Neural progenitor cell (in vitro differentiated cells): ENCODE measurements at places on chromosomes 16 and 17.

GRCh38 chr16:61812251-61812650, 224.0 kb downstream of the CDH8 start:
- peak; percentile 5 for DNase-seq

- DNase-seq, result no peak
Measured at GRCh38 chr16:87469169-87469568, 23.7 kb downstream of the ZCCHC14 start.

DNA sequence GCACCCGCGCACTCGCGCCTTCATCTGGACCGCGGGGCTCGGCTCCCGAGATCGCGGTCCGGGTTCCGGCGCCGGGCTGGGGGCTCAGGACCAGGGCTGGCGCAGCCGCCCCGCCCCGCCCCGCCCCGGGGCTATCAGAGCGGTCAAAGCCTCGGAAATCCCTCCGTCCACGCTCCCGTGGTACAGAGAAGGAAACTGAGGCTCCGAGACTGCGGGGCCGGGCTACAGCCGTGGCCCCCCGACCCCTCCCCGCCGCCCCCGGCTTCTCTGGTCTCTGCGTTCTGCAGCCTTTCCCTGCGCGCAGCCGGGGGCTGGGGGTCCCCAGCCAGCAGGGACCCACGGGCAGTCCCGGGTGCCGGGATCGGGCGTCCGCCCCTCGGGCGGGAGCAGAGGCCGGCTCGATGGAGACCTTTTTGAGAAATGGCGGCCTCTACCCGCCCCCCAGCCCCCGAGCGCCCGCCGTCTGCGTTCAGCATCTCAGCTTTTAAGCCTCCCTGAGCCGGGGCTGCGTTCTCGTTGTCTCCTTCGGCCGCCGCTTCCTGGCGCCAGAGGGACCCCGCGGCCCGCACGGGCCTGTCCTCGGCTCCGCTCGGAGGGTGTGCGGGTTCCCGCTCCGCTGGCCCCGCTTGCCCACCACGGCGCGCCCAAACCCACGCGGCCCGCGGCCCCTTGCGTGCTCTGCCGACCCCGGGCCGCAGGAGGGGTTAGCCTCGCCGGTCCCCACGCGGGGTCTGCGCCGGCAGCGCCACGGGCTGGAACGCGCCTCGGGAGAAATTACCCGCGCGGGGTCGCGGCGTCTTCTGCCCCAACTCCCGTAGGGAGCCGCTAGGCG, 1.5 kb upstream of the NPTX1 start:
- peak; percentile 91 for DNase-seq

DNA sequence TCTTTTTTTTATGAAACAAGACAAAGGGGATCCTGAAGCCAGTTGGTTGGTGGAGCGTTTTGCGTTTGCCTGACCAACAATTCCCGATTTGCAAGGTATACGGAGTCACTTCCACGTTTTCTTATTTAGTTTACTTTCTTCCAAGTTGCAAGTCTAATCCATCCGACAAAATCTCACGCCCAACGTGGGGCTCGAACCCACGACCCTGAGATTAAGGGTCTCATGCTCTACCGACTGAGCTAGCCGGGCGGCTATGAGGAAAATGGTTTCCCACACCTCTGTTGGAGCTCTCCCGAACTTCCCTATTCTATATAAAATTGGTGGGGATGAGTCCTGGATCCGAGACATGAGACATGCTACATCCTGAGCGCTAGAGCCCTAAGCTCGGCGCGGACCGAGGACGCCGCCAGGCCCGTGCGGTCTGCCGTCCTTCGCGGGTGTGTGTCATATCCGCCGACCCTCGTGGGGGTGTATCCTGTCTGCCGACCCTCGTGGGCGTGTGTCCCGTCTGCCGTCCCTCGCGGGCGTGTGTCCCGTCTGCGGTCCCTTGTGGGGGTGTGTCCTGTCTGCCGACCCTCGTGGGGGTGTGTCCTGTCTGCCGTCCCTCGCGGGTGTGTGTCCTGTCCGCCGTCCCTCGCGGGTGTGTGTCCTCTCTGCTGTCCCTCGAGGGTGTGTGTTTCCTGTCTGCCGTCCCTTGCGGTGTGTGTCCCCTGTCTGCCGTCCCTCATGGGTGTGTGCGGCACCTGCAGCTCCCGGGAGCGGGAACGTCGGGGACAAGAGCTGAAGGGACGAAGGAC, 22.6 kb downstream of the ZNF213 start:
- peak; percentile 78 for DNase-seq

DNA sequence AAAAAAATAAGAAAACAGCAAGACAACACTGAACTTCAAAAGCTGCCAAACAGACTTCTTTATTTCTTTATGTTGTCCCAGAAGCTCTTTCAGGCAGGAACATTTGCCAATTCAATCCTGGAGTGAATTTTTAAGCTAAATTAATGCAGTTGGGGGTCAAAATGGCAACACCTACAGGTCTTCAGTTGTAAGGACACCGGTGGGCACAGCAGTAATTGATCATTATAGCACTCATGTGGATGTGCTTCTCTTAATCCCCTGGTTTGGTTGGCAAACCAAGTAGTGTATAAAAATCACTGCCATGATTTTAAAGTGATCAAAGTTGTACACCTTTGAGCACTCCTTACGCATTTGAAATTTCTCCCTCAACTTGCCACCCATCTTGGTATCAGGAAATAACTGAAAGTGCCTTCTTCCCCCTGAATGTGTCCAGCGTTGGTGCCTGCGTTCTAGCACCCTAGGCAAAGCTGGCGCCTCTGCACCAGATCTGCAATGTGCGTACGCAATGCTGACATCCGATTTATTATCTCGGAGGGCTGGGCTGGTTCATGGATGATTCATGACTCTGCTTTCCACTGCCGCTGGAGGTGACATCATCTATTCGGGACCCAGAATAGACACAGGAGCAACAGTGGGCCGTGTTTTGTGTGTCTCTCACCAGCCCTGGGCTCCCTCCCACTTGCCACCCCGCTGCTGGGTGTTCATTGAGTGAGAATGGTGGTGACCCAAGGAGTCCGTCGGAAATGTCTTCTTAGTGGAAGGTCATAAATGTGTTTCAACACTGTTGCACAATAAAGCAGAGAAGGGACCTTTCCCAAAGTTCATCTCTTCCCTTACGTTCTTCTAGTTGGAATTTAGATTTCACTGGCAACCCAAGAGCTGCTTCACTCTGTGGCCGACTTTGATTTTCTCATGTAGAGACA, 203.4 kb downstream of the CCDC182 start:
- no peak for DNase-seq

GRCh38 chr17:33814852-33815251, 440.2 kb upstream of the CCL2 start:
- no peak for DNase-seq

- DNase-seq, result no peak
Measured at GRCh38 chr17:39629898-39630297, 3.1 kb downstream of the PPP1R1B start.

DNA sequence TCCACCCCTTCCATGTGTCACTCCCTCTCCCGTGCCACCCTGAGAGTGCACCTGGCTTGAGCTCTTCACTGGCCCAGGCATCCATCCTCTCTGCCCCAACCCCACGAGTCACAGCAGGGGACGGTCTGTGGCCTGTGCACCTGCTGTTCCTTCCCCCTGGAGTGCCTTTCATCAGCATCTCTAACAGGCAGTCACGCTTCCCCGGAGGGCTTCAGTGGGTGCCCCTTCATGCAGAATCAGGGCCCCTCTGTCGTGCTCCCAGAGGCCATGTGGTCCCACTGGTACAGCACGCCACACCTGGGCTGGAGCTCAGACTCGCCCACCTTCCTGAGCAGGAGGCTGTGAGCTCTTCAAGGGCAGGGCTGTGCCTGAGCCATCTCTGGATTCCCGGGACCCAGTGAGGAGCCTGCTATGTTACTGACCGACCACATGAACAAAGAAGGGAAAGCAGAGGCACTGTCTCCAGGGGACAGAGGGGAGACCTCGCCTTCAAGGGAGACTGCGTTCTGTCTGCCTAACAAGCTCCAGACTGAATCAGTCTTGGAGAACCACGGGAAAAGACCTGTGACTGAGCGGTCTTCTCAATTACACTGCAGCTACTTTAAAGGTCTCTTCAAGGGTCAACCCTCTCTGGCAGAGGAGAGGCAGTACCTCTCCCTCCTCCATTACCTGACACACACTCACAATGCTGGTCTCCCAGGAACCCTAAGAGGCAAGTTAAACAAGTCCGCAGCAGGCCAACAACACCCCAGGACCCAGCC, 78.8 kb upstream of the DOC2B start:
- no peak for DNase-seq

GRCh38 chr17:33012522-33013033, 20.9 kb downstream of the SPACA3 start:
- DNase-seq, result no peak

DNA sequence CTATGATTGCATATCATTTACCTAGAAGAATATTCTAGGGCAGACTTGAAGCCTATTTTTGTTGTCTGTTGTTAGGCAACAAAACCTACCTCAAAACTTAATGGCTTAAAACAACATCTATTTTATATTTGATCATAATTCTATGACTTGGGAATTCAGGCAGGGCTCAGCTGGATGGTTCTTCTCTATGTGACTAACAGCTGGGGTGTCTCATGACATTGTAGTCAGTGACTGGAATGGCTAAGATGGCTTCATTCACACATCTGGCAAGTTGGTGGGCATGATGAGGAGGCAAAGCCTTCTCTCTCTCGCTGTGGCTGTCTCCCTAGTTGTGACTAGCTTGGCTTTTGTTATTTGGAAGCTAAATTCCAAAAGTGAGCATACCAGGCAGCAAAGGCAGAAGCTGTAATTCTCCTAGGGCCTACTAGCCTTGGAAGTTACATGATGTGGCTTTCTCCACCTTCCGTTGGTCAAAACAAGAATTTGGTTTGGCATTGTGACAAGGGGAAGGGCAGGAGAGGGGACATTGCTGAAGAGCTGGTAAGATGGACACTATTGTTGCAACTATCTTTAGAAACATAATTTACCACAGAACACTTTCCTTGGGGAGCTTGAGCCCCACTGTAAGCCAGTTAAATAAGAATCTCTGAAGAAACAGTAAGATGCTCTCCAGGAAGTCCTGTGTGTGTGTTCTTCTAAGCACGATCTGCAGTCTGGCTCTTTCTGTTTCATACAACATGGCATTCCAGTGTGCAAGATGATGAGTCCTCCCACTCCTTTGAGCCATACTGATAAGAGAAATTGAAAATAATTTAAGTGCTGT, 39.4 kb downstream of the ZNRF1 start:
- DNase-seq, result no peak

GRCh38 chr16:73036074-73036826, 11.7 kb downstream of the ZFHX3 start:
- peak; percentile 96 for DNase-seq

DNA sequence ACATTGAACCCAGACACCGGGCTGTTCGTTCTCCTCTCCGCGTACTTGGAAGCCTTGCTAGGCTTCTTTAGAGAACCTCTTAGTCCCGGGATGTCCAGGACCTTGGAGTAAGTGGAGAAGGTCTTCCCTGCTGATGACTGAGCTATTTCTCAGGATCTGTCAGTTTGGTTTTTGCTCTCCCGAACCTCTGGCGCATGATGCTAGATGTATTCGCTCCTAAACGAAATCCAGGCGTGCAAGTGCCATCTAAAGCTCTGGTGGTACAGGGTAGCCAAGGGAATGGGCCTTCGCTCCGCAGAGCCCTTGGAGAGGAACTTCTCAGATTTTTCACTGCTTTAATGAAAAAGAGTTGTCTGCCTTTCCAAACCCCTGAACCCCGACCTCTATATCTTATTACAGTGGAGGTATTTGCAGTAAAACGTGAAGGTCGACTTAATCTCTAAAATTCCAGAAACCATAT, 547 bp downstream of the VMP1 start:
- DNase-seq, result no peak

DNA sequence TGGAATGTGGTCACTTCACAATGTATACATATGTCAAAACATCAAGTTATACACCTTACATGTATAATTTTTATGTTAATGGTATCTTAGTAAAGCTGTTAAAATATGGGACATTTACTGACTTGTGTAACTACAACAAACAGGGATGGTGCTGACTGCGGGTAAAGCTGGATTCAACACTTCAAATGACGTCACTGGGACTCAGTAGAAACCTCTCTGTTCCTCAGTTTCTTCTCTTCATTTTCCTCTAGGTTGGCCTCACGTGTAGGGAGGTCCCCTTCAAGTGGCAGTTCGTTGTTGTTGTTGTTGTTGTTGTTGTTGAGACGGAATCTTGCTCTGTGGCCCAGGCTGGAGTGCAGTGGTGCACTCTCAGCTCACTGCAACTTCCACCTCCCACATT, 182.9 kb downstream of the RBFOX1 start:
- DNase-seq, result no peak

DNA sequence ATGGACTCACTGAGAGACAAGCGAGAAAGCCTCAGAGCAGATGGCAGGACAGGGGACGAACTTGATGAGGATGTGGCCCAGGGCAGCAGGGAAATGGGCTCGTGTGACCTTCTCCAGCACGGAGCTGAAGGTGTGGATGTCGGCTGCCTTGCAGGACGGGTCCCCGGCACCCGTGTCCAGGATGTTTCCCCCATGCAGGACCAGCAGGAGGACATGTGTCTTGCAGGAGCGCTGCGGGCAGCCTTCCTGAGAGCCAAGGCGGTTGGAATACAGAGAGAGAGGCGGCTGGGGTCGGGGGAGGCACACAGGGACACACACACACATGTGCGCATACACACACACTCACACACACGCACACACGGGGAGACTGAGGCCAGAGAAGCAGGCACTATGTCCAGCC, 39.3 kb downstream of the PIMREG start:
- no peak for DNase-seq

DNA sequence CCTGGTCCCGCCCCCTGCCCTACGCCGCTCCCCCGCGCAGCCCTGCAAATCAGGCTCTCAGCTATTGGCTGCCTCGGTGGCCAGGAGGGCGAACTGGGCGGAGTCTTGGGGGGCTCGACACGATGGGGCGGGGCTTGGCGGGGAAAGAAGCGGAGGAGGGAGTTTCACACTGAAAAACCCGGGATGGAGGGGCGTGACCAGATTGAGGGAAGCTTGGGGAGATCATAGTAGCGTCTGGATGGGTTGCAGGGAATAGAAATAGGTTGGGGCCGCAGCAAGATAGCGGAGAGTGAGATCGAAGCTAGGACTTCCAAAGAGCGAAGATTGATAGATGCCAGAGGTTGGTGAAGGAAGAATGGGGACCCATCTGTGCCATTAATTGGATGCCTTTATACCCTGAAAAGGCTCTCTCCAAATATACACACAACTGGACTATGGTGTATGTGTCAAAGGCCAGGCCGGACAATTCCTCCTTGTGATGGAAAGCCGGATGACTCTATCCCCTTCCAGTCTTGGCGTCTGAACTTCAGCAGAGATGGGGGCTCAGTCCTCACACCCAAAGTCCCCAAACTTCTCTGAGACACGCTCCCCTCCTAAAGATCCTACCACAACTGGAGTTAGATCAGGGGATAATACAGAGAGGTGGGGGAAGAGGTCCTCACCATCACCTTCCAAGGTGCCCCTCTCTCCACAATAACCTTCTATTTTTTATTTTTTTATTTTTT, 376 bp upstream of the STAC2 start:
- DNase-seq, result peak; percentile 98
